ENCODE measurements at places on chromosomes 5 and 9.

- DNase-seq: no peak
Observed at GRCh38 chr5:142425286-142426065, 100.7 kb upstream of the SPRY4 start.

DNA sequence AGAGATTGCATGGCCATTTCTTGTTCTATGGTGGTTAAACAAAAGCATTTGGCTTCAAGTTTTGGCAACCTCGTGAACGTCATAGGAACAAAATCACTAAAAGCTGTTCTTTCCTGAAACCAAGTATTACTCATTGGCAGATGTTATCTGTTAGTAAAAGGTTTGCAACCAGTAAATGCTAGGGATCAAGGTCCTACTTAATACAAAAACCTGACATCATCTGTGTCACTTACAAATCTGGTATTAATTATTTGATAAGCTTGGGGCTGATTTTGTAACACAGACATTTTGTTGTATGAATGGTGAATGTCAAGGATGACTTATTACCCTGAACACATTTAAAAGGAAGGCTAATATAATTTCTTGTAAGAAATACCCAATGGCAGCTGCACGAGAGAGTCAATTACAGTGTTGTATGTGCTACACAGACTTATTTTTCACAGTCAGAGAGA lies 486.4 kb upstream of the ZNF608 start:
- DNase-seq: no peak

DNA sequence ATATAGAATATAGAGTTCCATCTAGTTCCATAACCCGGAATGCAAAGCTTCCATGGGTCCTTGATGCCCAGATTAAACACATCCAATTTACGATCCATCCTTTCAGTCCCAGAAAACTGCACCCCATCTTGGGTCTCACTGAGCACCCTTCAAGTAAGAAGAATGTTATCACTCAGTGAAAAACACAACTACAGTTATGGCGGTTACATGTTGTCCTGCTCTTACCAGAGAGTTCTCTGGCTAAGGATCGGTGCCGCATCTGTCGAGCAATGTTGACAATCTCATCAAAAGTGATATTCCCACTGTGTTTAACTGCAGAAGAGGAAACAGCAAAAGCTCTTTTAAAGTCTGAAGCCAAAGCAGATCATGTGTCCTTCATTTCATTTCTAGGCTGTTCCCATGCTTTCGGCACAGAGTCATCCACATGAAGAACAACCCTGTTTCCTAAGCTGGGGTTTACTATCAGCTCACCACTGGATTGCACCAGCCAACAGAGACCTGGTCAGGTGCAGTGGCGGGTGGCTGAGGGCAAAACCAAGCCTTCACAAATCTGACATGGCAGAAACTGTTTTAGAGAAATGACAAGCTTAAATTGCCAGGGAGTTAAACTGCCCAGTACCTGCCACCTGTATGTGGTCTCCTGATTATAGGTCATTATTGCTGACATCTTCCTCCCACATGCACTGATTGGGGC lies 2.9 kb downstream of the RPL12 start:
- DNase-seq: no peak

DNA sequence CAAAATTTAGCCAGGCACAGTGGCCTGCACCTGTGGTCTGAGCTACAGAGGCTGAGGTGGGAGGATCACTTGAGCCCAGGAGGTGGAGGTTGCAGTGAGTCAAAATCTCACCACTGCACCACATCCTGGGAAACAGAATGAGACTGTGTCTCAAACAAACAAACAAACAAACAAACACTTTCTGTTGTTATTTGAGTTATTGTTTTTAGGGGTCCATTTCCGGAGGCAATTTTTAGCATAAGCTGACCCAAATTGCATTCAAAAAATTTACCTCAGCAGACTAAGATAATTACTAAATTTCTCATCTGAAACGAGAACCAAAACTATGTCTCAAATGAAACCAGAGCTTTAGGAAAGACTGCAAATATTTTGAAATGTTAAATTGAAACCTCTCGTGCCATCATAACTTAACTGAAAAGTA lies 1485.1 kb downstream of the EFNA5 start:
- no peak for DNase-seq

DNA sequence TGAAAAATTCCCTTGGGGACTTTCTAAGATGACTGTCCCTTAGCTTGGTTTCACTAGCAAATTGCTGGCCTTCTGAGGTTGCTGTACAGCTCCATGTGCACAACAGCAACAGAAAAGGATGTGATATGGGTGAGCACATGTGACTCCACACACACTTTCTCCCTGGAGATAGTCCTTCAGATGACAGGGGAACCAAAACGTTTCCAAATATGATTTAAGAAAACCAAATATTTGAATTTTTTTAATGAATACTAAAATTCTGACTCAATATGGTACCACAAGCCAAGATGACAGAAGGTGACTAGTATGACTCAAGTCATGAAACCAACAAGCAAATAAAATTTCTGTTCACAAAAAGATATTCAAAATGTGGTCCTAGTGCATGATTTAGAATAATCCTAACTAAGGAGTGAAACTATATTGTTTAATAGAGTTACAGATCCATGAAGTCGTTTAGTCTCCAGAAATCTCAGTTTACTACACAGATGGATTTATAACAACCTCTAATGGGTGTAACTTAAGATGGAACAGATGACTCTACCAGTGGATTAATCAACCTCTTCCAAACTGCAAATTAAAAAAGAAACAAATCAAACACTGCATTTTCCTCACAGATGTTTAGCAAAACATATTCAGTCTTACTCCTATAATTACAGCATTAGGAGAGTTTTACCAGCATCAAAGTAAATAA lies 144.8 kb upstream of the PIK3R1 start:
- DNase-seq: no peak

GRCh38 chr9:112925058-112925641 lies 34.5 kb upstream of the SLC46A2 start:
- DNase-seq: no peak

GRCh38 chr5:145495741-145496140 lies 339.4 kb downstream of the PRELID2 start:
- no peak for DNase-seq

DNA sequence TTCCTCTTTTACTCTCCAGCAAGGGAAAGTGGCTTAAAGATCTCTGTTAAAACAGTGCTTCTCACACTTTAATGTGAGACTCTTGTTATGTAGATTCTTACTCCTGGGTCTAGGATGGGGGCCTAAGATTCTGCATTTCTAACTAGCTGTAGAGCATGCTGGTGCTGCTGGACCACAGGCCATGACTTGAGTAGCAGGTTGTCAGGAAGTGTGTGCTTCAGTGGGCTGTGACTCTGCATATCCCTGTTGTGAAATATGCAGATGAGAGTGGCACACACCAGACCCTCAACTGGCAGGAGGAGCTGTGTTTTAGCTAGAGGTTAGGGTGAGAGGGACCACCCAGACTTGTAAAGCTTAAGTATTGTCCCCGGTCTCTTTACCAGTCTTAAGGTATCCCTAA lies 191.1 kb upstream of the DMRT1 start:
- DNase-seq: no peak

DNA sequence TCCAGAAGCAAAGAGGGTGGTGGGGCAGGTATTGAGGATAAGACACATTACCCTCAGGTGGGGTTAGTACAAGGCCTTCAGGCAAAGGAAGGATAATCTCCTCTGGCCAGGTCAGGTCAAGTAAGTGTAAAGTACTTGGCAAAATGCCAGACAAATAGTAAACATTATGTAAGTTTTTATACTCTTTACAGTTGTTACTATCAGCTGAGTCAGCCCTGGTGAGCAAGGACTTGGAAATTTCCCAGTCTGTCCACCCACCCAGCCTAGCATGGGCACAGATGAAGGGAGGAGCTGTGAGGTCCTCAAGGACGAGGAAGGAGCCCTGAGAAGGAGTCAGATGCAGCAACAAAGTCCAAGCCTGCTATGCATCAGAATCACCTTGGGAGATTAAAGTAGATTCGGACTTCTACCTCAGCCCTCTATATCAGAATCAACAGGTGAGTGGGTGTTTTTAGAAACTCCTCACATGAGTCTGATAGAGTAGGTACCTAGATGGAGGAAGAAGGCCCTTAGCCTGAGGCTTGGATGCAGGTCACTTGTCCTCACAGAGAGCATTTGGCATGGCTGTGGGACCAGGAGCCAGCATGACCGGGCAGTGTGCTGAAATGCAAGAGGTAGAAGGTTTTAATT lies 50.2 kb upstream of the BARX1 start:
- no peak for DNase-seq

DNA sequence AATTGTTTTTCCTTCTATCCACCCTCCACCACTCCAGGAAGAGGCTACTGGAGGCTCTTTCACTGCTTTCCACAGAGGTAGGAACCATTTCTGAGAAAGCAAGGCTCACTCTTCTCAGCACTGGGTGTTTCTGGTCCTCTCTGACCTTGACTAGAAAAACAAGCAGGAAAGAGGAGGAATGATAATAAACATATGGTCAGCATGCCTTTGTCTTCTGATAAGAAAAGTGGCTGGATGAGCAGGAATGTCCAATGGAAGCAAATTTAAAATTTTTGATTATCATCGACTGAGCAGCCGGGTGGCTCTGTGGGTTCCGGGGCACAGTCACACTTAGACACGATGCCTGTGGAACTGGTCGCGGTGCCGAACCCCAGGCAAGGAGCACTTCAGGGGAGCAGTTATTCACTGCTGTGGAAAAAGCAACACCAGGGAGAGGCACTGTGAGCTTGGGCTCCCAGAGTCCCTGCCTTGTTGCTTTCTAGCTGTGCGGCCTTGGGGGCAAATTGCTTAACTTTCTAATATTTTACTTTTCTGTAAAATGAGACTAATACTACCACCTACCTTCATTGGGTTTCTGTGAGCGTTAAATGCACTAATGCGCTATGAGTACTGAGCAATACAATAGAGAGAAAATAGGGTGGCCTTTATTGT lies 157.0 kb upstream of the LHFPL2 start:
- no peak for DNase-seq

GRCh38 chr5:33203931-33204330 lies 236.8 kb upstream of the TARS1 start:
- DNase-seq: no peak

GRCh38 chr5:83900306-83900705 lies 179.7 kb upstream of the HAPLN1 start:
- DNase-seq: no peak

- DNase-seq: no peak
Observed at GRCh38 chr5:126912616-126913200, 117.7 kb downstream of the MARCHF3 start.

GRCh38 chr9:131037335-131038255 lies 28.6 kb downstream of the LAMC3 start:
- no peak for DNase-seq

DNA sequence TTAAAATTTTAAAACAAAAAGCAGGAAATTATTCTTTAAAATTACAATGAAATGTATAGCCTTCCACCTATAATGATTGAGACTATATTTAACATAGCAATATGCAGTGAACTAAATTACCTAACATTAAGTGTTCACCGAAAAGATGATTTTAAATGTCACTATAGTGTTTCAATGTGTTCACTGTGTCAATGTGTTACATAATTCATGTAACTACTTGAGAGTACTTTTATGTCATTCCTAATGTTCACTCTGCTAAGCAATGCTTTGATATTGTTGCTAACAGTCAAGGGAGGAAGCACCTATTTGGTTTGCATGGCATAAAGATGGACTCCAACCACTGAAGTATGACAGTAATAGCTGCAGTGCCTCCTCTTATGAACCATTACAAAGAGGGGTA lies 629.8 kb upstream of the C9orf72 start:
- no peak for DNase-seq

- no peak for DNase-seq
Observed at GRCh38 chr9:70218767-70219166, 40.0 kb upstream of the SMC5 start.

DNA sequence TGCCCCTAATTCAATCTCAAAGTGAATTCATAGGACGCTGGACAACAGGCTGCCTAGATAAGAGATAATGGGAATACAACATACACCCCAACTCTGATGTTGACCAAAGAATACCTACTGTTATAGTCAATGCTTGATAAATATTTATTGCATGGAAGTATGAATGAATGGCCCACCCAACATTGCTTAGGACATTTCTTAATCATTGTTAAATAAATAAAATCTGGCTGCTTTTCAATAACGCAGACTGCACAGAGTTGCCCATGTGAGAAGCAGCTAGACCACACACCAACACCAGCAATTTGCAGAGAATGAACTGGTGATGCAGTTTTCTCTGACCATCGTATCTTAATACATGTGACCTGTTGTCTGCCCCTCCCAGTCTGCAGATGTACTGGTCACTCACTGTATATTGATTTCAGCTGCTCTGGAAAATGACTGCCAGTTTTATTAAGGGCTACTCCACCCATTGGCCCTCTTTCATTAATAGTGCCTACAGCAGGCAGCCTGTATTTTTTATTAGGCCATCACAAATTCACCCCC lies 236.2 kb upstream of the WWC1 start:
- DNase-seq: no peak

- DNase-seq: no peak
Observed at GRCh38 chr9:7169717-7170389, 412.1 kb downstream of the KDM4C start.

DNA sequence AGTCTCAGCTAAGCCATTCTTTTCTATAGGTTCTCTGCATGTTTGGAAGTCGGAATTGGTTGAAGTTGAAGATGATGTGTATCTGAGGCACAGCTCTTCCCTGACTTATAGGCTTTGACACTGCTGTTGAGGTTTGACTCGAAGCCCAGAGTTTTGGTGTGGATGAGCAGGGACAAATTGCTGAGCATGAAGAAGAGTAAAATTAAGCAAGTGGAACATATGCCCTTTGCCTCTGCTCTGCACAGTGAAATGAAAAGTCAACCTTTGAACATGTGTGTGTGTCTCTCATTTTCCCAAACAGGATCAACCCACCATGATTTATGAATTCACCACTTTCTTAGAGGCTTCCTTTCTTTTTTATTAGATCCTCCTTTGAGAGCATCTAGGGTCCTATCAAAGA lies 8.5 kb downstream of the HMHB1 start:
- no peak for DNase-seq

- no peak for DNase-seq
Observed at GRCh38 chr5:148951612-148952011, 111.2 kb downstream of the SH3TC2 start.

DNA sequence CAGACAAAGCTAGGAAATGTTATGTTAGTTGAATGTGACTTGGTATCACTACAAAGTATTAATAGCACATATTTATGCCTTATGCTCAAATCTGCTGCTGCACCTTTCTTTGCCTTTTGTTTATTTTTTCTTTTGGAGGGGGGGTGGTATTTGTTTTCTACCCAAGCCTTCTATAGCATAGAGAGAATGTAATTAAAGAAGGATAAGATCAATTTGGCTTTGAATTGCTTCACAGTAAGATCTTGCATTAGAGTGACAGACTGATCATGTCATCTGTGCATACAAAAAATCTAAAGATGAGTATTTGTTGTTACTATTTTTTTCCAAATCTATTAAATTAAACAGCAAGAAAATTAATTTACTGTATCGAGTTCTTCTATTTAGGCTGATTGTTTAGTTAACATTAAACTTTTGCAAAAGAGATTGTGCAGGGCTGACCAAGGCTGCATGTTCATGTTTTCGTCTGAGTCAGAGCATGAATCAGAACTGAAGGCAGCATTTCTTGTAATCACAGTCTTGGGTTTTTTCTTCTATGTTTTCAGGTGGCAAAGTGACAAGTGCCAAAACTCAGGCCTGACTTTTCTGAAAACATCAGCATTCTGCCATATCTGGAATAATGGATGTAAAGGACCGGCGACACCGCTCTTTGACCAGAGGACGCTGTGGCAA lies 1007.1 kb upstream of the WWC1 start:
- DNase-seq: no peak

GRCh38 chr9:33860200-33860871 lies 43.4 kb downstream of the UBE2R2 start:
- no peak for DNase-seq
